CD4-positive, alpha-beta T cell treated with Interleukin-6 at 100 ng/mL for 8 hours (primary cell): ENCODE measurements at places on chromosomes 5 and 9.

GRCh38 chr9:16029046-16029615 is 476.3 kb downstream of the CCDC171 start:
- DNase-seq = no peak

- no peak for DNase-seq
These were observed 7.7 kb downstream of the PALM2AKAP2 start for GRCh38 chr9:109787735-109788134.

GRCh38 chr9:113364951-113365350 is 11.8 kb downstream of the HDHD3 start:
- no peak for DNase-seq

GRCh38 chr5:145980718-145981117 is 44.3 kb downstream of the SH3RF2 start:
- no peak for DNase-seq

- no peak for DNase-seq
These were observed 59.6 kb upstream of the SPATA31C2 start for GRCh38 chr9:88197781-88198340.

DNA sequence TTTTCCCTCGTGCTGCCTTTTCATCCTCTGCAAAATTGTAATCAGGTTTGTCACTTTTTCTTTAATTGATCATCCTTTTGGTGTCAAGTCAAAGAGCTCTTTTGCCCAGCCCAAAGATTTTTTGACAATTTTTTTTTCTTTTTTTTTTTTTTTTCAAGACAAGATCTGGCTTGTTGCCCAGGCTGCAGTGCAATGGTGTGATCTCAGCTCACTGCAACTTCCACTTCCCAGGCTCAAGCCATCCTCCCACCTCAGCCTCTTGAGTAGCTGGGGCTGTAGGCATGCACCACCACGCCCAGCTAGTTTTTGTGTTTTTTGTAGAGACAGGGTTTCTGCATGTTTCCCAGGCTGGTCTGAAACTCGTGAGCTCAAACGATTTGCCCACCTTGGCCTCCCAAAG is 36.7 kb downstream of the CDK7 start:
- no peak for DNase-seq
